ENCODE measurements at places on chromosomes 3 and 15. TPM values are rescaled to one million over a fixed set of nuclear protein-coding genes. Genes with fewer than 3 reads are reported as not detected.

DNA sequence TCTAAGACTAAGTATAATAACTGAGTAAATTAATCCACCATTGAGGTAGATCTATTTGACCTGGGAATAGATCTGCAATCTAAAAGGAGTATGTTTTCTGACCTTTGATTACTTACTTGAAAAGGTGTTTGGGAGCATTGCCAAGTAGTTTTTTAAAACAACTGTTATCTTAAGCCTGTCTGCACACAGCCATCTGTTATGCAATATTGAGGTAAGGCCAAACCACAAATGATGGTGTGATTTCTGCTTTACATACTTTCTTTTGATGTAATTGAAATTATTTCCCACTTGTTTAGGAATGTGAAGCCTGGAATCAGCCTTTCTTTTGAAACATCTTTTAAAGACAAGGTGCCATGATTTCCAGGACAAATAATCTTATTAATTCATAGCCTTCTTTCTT, 274.0 kb downstream of the BBX start:
- peaks cover 18% of the 10 kb centered on the region for H3K36me3 ChIP-seq
- H3K4me1 ChIP-seq = peaks cover 2% of the 10 kb centered on the region
- H3K27ac ChIP-seq = no peak overlapping the region
- H3K27me3 ChIP-seq = no peaks in the 10 kb centered on the region
- peak; percentile 69 for DNase-seq

DNA sequence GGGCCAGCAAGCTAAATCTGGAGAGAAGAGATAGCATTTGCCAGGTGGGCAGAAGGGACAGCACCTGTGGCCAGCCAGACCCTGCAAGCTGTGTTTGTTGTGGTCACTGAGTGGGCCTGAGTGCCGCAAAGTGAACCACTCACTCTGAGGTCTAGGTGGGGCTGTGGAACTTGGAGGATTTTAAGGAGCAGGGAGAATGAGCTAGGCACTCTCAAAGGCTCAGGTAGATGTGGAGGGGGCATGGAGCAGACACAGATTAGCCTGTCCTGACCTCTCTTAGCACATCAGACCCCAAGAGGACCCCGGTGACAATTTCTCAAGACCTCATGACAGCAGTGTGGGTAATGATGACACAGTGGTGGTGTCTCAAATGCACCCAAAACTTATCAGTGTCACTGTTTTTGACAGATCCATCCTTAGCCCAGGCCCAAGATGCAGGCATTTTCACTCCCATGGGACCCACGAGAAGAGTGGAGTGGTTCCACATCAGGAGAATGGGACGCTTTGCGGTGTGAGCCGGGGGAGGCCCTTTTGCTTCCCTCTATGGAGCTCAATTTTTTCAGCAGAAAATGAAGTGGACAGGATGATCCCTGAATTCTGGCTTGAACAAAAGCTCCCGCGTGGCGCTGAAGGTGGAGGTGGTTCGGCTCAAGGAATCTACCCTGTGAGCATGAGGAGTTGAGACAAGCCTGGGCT, 43.8 kb upstream of the TLE3 start:
- H3K27me3 ChIP-seq = peaks cover 33% of the 10 kb centered on the region
- H3K4me3 ChIP-seq = no peak overlapping the region
- peaks cover 10% of the 10 kb centered on the region for H3K4me1 ChIP-seq

DNA sequence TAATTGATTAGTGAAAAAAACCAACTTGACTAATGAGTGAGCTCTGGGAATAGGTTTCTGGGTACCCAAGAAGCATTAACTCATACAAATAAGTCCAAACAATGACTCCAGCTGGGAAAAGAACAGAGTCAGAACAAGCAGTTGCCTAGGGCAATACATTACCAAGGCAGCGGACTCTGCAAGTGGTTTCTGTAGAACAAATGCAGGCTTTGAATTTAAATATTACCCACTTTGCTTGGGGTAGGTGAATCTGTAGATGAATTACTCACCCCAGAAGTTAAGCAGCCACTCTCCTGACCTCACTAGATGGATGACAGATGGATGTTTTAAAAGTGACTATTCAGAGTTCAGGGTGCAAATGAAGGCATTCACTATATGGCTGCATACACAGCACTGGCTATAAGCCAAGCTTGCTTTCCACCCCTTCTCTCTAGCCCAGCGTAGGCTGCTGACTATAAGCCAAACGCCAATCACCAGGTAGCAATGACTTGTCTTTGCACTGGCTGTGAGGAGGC, 73.1 kb upstream of the BHLHE40 start:
- peaks cover 1% of the 10 kb centered on the region for H3K27me3 ChIP-seq
- no peaks in the 10 kb centered on the region for H3K36me3 ChIP-seq
- no peak overlapping the region for H3K27ac ChIP-seq
- H3K4me3 ChIP-seq = no peak overlapping the region
- no peaks in the 10 kb centered on the region for H3K4me1 ChIP-seq

- no peaks in the 10 kb centered on the region for H3K36me3 ChIP-seq
- no peak for DNase-seq
- H3K27me3 ChIP-seq = no peaks in the 10 kb centered on the region
- no peak overlapping the region for H3K4me3 ChIP-seq
Observed at GRCh38 chr3:53718462-53718861, 127.8 kb downstream of the CHDH start.

Gene DISP2
- total RNA-seq = 0.36 TPM

DNA sequence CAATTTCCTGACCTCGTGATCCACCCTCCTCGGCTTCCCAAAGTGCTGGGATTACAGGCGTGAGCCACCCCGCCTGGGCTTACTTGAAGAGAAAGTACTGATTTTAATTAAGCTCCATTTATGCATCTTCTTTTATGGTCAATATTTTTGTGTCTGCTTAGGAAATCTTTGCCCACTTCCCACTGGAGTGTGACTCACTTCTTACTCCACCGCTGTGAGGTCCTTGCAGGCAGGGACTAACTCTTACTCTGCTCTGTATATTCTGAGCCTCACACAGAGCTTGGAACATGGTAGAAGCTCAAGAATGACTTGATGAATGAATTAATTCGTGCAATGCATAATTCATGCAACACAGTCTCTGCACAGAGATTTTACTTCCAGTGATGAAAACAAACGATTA, 2.9 kb upstream of the TM4SF19 start:
- H3K27ac ChIP-seq = no peak overlapping the region
- no peak overlapping the region for H3K4me3 ChIP-seq
- DNase-seq = peak; percentile 72
- peaks cover 3% of the 10 kb centered on the region for H3K36me3 ChIP-seq

- H3K4me3 ChIP-seq = peak within 1 kb of the TSS; percentile 53
- peak; percentile 37 for DNase-seq
- peak within 1 kb of the TSS; percentile 19 for H3K27ac ChIP-seq
- H3K36me3 ChIP-seq = no peaks in the 10 kb centered on the region
- peaks cover 16% of the 10 kb centered on the region for H3K27me3 ChIP-seq
Observed at GRCh38 chr3:186930143-186930640, at the start of gene ST6GAL1. Gene ST6GAL1 (plus strand): TSS chr3:186930526. CDS start chr3:187042704, 112,178 bp downstream.

Gene PPP1R14D
- total RNA-seq = not detected

GRCh38 chr3:178238179-178238578, 298.1 kb upstream of the KCNMB2 start:
- no peaks in the 10 kb centered on the region for H3K36me3 ChIP-seq
- H3K27ac ChIP-seq = no peak overlapping the region
- H3K27me3 ChIP-seq = no peaks in the 10 kb centered on the region
- no peak for DNase-seq
- H3K4me1 ChIP-seq = no peaks in the 10 kb centered on the region

DNA sequence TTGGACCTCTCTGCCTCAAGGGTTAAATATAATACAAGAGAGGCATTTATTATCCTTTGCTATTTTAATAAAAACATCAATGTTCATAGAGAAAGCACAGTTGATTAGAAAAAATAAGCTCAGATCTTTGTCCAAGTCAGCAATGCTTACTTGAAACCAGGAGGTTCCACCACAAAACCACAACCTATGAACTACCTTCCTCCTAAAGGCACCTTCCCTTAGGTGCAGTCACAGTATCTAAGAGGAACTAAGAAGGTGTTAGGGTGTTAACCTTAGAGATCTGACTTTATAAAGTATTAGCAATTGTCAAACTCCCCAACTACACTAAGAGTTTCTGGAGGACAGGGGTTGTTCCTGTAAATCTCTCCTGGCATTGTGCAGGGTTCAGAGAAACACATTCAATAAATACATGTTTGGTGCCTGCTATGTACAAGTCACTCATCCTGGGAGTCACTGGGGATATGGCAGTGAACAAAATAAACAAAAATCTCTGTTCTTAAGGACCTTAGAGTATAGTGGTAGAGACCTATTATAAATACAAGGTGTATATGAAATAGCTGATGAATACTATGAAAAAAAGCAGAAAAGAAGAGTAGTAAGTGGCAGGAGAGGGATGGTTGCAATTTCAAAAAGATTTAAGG, 208.6 kb downstream of the NFKBIZ start:
- H3K27me3 ChIP-seq = no peaks in the 10 kb centered on the region
- no peaks in the 10 kb centered on the region for H3K36me3 ChIP-seq
- peaks cover 4% of the 10 kb centered on the region for H3K4me1 ChIP-seq

DNA sequence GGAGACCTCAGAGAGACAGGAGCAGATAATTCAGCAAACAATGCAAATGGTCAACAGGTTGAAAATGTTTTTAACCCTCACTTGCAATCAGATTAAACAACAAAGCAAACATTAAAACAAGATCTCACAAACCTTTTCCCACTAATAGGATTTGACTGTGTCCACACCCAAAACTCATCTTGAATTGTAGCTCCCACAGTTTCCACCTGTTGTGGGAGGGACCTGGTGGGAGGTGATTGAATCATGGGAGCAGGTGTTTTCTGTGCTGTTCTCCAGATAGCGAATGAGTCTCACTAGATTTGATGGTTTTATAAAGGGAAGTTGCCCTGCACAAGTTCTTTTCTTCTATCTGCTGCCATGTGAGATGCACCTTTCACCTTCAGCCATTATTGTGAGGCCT, 1.3 kb upstream of the LYSMD4 start:
- H3K27ac ChIP-seq = no peak overlapping the region
- H3K4me3 ChIP-seq = no peak overlapping the region
- H3K36me3 ChIP-seq = no peaks in the 10 kb centered on the region
- H3K27me3 ChIP-seq = peaks cover 4% of the 10 kb centered on the region
- no peak for DNase-seq
- peaks cover 4% of the 10 kb centered on the region for H3K4me1 ChIP-seq

- DNase-seq = peak; percentile 86
- H3K4me1 ChIP-seq = peaks cover 22% of the 10 kb centered on the region
- H3K36me3 ChIP-seq = no peaks in the 10 kb centered on the region
- H3K27me3 ChIP-seq = no peaks in the 10 kb centered on the region
Observed at GRCh38 chr15:45645026-45645980, 10.5 kb downstream of the SQOR start.

GRCh38 chr3:172171396-172172075, 132.2 kb downstream of the FNDC3B start:
- H3K27ac ChIP-seq = no peak overlapping the region
- H3K36me3 ChIP-seq = peaks cover 4% of the 10 kb centered on the region
- H3K4me3 ChIP-seq = no peak overlapping the region
- peaks cover 36% of the 10 kb centered on the region for H3K4me1 ChIP-seq

- no peak overlapping the region for H3K4me3 ChIP-seq
- H3K36me3 ChIP-seq = no peaks in the 10 kb centered on the region
- DNase-seq = no peak
- H3K4me1 ChIP-seq = no peaks in the 10 kb centered on the region
Observed at GRCh38 chr3:192445770-192446644, 281.3 kb downstream of the FGF12 start.

GRCh38 chr3:171245796-171246765, 214.1 kb downstream of the TNIK start:
- no peak for DNase-seq
- no peaks in the 10 kb centered on the region for H3K27me3 ChIP-seq
- no peaks in the 10 kb centered on the region for H3K36me3 ChIP-seq
- no peaks in the 10 kb centered on the region for H3K4me1 ChIP-seq

Gene ANO10
- total RNA-seq = 41.6 TPM

DNA sequence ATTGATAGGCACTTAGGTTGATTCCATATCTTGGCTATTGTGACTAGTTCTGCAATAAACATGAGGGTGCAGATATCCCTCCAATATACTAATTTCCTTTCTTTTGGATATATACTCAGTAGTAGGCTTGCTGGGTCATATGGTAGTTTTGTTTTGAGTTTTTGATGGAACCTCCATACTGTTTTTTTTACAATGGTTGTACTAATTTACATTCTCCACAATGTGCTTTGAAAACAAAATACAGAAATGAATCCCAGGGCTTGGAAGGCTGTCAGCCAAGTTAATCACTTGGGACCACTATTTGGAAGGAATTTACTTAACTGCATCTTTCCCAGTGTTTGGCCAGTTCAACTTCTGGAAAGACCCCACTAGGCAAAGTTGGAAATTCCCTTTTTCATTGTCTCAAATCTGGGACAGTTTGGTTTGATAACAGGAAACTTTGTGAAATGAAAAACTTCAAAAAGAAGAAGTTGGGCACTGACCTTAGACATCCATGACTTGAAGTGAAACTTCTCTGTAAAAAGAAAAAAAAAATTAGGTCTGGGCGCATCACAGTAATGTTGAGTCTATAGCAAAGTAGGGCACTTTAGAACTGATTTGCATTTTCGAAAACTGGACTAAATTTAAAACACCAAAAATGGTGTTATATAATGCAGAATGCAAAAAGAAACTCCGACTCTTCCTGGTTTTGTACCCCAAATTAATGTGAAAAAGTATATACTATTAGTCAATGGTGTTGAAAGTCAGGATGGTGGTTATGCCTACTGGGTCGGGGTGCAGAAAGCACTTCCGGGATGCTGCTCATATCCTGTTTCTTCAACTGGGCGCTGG, 6.0 kb downstream of the CTSH start:
- H3K27me3 ChIP-seq = peaks cover 12% of the 10 kb centered on the region
- no peaks in the 10 kb centered on the region for H3K4me1 ChIP-seq
- H3K36me3 ChIP-seq = no peaks in the 10 kb centered on the region
- no peak overlapping the region for H3K4me3 ChIP-seq
- H3K27ac ChIP-seq = no peak overlapping the region

DNA sequence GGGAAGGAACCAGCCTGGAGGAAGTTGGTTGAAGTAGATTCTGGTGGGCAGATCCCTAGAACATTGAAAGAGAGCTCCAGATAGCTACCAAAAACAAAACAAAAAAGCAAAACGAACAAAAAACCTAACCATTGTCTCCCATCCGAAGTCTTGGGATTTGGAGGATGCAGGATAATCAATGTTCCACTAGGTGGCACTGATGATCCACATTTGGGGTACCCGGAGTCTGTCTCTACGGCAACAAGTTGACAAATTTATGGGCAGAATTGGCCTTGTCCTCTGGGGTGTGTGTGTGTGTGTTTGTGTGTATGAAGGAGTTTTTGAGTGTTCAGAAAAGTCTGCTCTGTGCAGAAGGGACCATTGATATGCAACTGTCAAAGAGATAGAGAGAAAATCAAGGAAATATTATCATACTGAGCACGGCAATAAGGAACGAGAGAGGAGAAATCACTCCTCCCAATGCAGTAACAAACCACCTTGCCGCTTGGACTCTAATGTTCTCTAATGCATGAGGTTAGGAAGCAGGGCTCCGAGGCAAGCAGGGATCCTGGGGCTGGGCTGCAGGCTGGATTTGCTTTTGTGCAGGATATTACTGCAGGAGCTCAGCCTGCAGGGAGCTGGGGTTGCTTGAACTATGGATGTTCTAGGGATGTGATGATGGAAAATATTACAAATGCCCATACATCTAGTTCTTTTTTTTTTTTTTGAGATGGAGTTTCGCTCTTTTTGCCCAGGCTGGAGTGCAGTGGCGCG, 59.8 kb upstream of the KLHL25 start:
- H3K4me1 ChIP-seq = no peaks in the 10 kb centered on the region
- H3K4me3 ChIP-seq = no peak overlapping the region
- H3K36me3 ChIP-seq = no peaks in the 10 kb centered on the region
- peaks cover 21% of the 10 kb centered on the region for H3K27me3 ChIP-seq
- peak; percentile 62 for DNase-seq

Gene GOLGA8S
- under 0.01 TPM for total RNA-seq

Gene TTLL13
- total RNA-seq = not detected

Measured in IMR-90 (cell line).